ENCODE measurements at places on chromosomes 6 and 20.

GRCh38 chr6:28940294-28940857 is 16.6 kb upstream of the TRIM27 start:
- DNase-seq = peak; percentile 73

GRCh38 chr6:121691126-121691551 is 255.7 kb downstream of the GJA1 start:
- DNase-seq = no peak

- DNase-seq = no peak
Measured at GRCh38 chr6:152050451-152051195, 243.1 kb downstream of the ESR1 start.

DNA sequence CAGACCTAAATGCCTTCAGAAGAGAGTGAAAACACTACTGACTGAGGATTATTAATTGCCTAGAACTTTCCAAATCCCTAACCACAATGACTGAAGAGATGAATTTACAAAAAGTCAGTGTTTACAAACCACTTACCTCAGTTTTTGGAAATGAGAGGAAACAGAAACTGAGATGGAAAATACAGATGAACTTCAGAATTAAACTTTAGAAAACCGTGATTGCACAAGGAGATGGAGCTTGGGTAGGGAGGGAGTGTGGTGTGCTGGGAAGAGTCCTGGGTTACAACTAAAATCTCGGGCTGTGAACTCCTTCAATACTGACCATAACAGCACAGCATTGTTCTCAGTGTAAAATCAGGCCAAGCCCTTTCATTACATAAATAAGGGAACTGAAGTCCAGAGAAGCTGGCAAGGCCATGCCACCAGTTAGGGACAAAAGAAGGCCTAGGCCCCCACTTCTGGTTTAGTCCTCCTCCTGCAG is 4.0 kb downstream of the ELMO2 start:
- DNase-seq = no peak

DNA sequence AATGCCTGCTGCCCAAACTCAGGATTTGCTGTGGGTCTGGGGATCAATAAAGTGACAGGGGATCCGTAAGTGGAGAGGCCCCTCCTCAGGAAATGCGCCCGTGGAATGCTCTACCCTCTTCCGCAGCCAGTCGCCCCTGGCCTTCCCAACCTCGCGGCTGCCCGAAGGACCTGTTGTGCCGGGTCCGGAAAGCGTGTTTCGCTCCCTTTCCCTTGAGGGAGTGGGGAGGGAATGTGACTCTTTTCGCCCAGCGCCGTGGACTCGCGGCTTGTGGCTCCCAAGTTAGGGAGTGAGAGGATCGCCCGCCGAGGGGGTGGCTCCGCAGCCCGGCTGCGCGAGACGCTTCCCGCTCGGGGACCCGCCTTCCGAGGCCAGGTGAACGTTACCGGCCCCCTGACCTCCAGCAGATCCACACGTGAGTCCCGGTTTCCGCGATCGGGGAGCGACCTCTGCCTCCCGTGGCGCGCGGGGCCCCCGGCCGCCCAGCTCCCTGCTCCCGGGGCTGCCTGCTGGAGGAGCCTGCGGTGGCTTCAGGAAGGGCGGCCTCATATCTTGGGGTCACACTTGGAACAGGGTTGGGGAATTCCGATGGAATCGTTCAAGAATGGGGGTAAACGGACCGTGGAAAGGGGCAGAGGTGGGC is 666 bp downstream of the TPD52L1 start:
- no peak for DNase-seq

DNA sequence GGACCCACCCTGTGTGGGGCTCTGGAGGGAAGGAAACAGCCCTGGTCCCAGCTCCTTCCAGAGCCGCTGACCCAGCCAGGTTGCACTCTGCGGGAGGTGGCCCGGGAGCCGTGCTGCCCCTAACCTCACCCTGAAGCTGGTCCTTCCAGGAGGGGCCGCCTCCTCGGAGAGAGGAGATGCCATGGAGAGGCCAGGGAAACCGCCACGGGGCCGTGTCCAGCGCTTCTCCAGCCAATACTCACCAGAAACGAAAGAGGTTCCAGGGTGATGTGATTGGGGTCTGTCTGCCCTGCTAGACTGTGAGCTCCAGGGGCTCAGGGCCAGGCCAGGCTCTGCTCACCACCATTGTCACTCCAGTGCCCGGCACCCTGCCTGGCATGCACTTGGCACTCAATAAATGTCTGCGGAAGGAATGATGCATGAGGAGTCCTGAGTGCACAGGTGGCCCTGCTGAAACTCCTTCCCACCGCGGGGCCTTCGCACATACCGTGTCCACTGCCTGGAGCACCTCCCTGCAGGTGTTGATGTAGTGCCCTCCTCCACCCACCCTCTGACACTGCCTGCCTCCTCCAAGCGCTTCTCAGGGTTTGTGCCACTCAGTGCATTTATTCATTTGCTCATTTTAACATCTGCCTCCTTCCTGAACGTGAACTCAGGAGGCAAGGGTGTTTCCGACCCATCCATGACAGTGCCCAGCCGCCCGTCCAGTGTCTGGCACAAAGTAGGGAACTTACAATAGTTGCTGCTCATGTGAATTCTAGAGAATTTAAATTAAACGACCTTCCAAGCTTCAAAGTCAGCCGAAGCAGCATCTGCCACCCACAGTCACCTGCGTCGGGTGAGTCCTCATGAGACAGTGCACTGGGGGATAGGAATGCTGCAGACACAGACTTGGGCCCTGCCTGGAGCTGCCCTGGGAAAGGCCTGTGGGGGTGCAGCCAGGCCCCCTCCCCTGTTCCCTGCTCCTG is 30.3 kb downstream of the RBM38 start:
- DNase-seq = no peak

DNA sequence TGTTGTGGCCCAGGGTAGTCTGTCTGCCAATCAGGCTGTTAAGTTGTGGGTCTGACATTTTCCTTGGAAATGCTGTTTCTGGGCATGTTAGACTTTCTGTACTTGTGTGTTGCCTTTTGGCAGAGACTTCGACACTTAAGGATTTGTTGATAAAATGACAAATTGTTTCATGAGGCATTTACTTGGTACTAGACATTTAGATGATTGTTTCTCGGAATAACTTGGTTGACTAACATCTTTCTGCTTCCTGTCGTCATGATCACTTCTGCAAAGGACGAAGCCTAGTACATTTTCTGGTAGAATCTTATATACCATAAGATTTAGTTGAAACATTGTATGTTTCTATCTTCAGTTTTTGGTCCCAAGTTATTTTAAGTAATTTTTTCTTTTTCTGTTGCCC is 34.1 kb downstream of the UTRN start:
- no peak for DNase-seq

- no peak for DNase-seq
Measured at GRCh38 chr6:56552187-56553130, 90.2 kb downstream of the DST start.

DNA sequence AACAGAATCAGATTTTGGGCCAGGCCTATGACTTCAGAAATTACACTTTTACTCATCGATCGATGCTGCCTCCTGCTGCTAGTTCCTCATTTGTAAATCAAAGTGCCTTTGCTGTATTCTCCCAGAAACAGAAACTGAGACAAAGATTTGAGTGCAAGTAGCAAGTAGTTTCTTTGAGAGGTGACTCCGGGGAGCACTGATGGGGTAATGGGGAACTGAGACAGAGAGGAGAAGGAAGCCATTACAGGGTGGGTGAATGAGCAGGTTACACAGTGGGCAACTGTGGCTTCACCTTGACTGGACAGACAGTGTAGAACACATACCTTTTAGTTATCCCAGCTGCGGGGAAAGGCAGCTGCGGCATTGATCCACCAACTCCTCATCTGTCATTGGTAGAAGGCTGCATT is 9.7 kb upstream of the CD40 start:
- DNase-seq = no peak

DNA sequence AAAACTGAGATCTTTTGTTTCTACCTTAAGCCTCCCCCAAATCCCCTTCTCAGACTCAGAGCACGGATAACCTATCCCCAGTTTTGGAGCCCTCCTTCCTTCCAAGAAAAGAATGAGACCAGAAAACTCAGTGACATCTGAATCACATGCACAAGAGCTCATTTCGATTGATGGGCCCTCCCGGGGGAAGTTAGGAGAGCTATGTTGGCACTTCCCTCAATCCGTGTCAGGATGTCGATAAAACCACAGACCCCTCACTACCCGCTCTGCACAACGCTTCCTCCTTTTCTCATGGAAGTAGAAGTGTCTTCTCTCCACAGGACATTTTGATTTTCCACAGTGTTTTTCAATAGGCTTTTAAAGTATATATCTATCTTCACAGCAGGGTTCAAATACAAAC is 332.4 kb downstream of the HACE1 start:
- DNase-seq = no peak
